ENCODE measurements at places on chromosomes 7 and 10.

DNA sequence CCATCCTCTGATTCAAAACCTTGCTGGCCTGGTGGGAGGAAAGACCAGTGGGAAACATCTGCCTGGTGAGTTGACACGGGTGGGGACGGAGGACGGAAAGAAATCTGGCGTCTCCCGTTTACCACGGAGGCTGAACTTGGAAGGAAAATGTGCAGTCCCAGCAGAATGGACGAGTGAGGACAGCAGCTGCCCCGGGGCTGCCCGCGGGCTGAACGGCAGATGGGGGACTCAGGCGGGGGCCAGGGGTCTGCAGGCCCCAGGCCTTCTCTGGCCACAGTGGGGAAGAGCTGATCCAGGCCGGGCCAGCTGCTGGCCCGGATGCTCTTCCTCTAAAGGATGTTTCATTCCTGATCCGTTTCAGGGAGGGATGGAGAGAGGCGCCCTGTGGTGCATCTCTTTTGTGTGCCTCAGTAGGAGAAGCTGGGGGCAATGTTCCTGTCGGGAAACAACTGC lies 147.5 kb upstream of the CHST15 start:
- DNase-seq: no peak

DNA sequence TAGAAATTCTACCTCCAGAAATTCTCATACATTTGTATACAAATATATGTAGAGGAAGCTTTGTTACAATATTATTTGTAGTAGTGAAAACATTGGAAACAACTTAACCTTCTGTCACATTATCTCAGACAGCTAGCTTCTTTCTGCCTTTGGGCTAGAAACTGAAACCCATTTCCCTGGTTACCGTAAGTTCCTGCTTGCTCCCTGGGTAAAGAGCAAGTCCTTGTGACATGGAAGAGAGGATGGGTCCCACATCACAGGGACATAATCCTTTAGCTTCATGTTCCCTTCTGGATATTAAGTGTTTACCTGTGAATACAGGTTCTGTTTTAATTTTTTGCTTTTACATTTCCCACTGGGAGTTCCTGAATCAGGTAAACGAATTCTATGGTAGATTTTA lies 41.8 kb downstream of the KLHDC10 start:
- no peak for DNase-seq

- DNase-seq: no peak
These were observed 126.9 kb downstream of the HIBADH start for GRCh38 chr7:27535795-27536194.

GRCh38 chr10:80871083-80871482 lies 333.4 kb downstream of the SH2D4B start:
- no peak for DNase-seq

DNA sequence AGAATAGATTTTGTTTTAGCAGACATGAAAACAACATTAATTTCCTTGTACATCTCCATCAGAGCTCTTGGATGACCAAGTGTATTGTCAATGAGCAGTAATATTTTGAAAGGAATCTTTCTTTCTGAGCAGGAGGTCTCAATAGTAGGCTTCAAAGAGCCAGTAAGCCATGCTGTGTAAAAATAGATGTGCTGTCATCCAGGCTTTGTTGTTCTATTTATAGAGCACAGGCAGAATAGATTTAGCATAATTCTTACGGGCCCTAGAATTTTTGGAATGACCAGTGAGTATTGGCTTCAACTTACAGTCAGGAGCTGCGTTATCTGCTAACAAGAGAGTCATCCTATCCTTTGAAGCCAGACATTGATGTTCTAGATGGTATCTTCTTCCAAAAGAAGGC lies 19.0 kb downstream of the MINPP1 start:
- no peak for DNase-seq

DNA sequence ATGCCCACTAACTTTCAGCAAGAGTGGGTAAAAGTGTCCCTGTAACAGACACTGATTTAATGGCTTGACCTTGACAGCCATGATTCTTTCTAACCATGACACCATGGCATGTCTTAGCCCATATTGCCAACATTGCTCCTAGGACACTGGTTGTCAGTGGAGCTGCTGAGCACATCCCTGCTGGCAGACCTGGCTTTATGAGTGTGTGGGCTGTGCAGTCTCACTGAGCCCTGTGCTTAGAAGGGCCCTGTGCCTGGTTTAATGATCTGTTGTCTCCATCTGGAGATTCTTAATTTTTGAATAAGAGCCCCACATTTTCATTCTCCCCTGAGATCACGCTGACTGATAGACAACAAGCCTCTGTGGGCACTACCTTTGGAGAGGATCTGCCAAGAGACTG lies 243.1 kb upstream of the KIAA1217 start:
- DNase-seq: no peak

GRCh38 chr7:86448856-86449255 lies 194.9 kb upstream of the GRM3 start:
- DNase-seq: no peak

DNA sequence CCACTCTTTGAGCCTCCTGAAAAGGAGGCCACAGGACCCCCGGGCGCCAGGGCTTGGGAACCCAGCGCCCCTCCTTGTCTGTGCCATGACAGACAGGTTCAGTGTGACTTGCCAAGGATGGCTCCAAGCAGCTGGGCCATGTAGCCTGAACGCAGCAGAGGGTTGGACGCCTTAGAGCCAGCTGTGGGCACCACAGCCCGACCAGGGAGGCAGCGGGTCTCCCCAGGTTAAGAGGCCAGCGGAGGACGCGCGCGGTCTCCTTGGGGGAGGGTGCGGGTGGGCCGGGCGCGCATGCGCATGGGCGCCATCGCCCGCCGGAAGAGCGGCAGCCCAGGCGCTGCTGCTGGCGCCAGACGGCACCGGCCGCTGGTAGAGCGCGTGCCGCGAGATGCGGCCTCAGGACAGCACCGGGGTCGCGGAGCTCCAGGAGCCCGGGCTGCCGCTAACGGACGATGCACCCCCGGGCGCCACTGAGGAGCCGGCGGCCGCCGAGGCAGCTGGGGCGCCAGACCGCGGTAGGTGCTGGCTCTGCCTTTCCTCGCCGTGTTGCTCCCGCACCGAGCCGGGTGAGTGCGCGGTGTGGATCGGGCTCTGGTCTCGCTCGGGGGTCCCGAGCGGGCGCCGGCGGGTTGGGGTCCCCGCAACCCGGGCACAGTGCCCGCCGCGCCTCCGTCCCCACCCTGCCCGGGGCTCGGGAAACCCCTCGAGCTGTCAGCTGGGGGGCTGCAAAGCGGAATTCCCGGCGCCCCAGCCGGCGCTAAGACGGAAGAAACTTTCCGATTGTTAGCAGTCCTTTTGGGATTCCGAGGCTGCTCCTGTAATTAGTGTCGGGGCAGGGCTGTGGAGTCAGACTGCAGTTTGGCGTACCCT lies at the start of gene SLC35G1:
Gene SLC35G1, plus strand, starts transcription at position 333 of the 870 bp plus-strand sequence. Its CDS starts 56 bp downstream, at position 389.
- peak; percentile 50 for DNase-seq

DNA sequence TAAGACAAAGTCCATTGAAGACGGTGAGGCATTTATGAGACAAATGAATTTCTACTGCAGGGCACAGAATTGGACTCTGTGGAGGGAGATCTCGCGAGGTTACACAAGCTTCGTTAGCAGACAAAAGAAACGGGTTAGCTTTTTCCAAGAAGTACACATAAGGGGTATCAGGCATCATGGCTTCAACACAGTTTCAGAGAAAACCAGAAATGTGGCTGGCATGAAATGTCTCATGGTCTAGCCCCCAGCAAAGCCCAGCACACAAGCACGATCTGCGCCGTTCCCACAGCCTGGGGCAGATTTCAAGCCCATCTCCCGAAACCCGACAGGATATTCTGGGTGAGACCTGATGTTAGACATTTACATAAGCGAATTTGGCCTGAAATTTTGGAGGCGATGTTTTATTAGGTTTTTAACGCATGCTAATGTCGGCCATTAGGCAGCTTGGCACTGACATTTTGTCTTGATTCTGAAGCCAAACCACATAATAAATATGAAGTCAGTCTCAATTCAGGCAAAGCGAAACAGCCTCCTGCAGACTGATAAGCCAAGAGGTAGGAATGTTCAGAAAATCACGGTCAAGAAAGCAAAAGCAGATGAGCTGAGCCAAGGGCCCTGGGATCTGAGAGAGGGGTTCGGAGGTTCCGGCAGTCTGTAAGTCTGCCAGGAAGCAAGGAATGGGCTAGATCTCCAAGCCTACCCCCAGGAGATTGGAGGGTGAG lies 240.5 kb downstream of the PRPF18 start:
- DNase-seq: no peak

DNA sequence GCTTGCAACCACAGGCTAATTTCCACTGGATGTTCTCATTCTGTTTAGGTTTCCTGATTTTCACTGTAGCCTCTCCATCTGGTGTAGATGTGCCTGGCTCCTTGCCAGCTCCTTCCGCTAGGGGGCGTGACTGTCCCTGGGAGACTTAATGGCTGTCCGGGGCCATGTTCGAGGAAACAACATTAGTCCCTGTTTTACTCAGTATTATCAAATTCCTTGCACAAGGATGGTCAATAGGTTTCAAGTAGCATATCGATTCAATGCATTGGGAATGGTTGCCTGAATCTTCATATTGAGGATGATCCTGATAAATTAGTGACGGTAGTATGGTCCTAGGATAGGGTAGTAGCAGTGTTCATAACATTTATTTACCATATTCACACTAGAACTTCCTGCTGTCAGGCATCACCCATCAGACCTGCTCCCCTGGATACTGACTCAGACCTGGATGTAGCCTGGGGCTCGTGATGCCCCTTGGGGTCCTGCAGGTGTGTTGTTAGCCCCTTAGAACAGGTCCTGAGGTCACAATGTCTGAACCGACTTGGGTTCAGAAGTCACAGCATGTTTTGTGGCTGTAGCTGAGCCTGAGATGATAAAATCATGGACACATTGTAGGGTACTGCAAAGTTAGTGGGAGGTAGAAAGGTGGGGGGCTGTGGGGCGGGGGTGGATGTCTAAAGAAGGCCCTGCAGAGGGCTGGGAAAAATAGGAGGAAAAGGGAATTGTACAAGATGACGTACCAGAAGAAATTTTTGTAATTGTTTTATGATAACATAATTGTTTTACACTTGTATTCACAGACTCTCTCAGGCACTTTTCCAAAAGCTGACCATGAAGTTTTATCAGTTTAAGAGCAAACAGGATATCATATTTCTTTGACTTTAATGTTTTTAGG lies 8.9 kb upstream of the EXOC6 start:
- no peak for DNase-seq

DNA sequence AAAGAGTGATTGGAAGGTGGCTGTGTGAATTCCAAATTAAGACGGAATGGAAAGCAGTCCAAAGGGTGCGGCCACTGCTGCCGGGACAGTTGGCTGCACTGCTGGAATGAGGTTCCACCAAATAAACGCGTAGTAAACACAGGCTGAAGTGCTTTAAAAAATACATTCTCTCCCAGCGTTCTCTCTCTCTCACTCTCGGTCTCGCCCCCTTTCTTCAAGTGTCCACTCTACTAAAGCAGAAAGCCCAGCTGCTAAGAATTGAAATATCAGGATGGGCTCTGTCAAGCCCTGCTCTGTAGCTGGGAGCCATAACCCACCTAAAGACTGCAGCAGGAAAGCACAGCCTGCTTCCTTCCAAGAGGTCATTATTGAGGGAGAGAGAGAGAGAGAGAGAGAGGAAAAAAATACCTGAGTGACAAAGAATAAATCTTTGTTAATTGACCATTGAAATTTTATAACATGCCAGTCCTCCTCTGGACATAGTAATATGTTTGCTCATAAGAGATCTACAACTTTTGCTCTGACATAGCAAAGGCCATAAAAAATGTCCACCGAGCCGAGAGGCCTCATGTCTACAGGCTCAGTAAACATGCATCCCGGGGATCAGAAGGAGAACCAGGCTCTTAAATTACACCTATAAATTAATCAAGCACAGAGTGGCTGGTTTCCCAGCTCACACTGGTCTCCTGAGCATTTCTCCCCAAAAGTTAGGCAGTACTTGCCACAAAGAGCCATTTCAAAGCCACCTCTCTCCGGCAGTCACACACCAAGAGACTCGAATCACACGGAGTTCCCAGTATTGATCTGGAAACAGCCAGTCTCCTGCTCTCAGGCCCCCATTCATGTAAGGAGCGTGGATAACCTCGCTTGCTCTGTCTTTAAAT lies 72.8 kb downstream of the FGFR2 start:
- DNase-seq: no peak

GRCh38 chr10:103197174-103197573 lies 4.1 kb upstream of the NT5C2 start:
- DNase-seq: no peak

DNA sequence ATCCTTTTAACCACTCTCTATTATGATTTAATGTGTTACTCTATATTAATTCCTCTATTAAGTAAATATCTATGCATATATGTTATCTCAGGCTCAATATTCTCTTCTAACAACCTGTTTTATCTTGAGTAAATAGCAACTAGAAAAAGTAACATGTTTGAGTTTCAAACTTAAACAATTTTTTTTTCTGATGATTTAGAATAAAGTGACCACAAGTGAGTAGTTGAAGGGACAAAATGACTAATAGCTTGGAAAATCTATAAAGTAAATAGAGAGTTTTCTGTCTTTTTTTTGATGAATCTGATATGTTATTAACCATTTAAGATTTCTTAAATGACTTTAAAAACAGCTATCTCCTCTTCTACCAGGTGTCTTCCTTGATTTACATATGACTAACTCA lies 483.8 kb downstream of the TFEC start:
- no peak for DNase-seq

GRCh38 chr10:45660876-45661411 lies 11.6 kb downstream of the ZFAND4 start:
- DNase-seq: no peak

- no peak for DNase-seq
These were observed 21.6 kb downstream of the KIN start for GRCh38 chr10:7766241-7766640.

DNA sequence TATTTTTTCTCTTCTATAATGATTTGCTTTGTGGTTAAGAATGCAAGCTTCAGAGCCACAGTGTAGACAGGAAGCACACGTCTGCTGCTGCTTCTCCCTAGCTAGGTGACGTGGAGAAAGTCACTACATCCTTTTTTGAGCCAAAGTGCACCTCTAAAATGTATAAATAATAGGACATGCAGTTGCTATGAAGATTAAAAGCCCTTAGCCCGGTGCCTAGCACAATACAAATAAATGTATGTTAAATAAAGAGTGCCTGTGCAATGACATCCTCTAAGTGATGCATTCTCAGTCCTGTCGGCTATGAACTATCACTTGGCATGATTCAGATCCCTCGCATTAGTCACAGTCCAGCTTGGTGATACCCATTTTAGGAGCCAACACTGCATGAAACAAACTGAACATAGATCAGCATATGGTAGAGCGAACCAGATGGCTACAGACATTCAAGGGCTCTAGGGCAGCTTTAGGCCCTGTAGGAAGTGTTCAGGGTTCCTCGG lies 4.8 kb upstream of the TRDMT1 start:
- no peak for DNase-seq

DNA sequence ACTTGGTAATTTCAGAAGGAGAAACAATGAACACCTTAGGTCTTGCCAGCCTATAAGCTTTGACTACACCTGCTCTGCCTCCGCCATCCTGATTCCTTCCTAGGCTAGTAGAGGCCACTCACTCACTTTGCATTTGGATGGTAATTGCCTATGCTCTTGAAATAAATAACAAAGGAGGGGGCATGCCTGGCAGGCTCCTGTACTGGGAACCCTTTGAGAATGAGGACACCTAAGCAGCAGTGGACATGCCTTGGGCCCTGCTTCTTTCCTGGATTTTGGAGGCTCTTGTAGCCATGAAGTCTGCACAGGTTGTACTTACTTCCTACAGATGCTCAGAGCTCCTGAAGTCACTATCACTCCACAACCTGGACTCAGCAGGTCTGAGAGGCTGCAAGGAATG lies 65.8 kb downstream of the BLNK start:
- DNase-seq: no peak

GRCh38 chr7:24108906-24109376 lies 175.0 kb upstream of the NPY start:
- DNase-seq: no peak

Data from stimulated activated CD8-positive, alpha-beta memory T cell treated with anti-CD3 and anti-CD28 coated beads, Interleukin-4, amount 100 ng/mL, for 1 hour (primary cell).